Activated naive CD4-positive, alpha-beta T cell treated with anti-CD3 and anti-CD28 coated beads for 36 hours (primary cell): ENCODE measurements at places on chromosomes 11 and 22. TPM values are rescaled to one million over a fixed set of nuclear protein-coding genes. Genes with fewer than 3 reads are reported as not detected.

CLDN5 gene
- total RNA-seq, result 0.21 TPM

GRCh38 chr22:36197065-36197440 is 4.6 kb downstream of the APOL4 start:
- no peak for DNase-seq

DNA sequence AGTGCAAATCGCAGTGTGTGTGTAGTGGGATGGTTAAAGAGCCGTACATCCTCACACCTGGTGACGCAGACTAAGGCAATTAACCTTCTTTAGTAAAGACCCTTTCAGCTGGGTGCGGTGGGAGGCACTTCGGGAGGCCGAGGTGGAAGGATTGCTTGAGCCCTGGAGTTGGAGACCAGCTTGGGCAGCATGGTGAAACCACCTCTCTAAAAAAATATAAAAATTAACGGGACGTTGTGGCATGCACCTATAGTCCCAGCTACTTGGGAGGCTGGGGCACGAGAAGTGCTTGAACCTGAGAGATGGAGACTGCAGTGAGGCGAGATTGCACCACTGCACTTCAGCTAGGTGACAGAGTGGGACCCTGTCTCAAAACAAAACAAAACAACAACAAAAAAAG is 31.5 kb downstream of the ZBTB16 start:
- no peak for DNase-seq

DNA sequence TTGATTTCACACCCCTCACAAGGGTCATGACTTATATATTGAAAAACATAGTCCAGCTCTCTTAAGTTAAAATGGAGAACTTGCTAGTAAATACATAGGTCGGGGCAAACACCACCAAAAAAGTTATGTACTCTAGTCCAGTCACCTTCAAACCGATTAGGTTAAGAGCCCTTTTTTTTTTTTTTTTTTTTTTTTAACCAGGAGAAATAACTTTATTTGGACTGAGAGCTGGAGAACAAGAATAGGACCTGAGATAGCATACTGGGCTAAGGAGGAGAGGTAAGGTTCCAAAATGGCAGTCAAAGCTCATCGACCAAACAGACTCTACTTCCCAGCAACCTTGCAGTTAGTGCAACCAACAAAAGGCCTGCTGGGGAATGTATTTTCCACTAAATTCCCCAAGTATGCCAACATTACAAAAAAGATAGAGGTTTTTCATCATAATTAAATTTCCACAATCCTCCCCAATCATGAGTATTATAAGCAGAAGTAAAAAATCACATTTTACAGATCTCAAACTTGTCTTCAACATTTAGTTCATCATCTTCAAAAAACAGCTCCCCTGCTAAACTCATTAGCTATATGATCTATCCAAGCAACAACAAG is 3.8 kb downstream of the TMEM41B start:
- no peak for DNase-seq

- no peak for DNase-seq
Measured at GRCh38 chr22:22070371-22070824, 87.8 kb upstream of the TOP3B start.

GRCh38 chr11:114036147-114036811 is 23.2 kb upstream of the ZBTB16 start:
- DNase-seq, result peak; percentile 67

DNA sequence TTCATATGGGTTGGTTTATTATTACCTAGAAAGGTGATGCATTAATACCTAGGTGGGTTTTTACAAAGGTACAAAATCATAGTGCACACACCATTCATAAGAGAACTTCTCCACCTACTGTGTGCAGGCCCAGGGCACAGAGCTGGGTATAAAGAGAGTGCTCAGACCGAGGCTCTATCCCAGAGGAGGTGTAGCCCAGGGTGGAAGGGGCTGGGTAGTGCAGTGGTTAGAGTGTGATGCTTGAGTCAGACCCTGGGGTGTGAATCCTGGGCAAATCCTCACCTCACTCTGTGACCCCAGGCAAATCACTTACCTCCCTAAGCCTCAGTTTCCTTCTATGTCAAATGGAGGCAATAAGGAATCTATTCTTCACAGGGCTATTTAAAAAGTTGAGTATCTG is 32.2 kb downstream of the PARVG start:
- no peak for DNase-seq
